ENCODE measurements at places on chromosomes 6 and 20. TPM values are rescaled to one million over a fixed set of nuclear protein-coding genes. Genes with fewer than 3 reads are reported as not detected.

SYCP2 gene
- 0.50 TPM for total RNA-seq

PHACTR3 gene
- not detected for total RNA-seq

TMEM242 gene
- total RNA-seq: 7.8 TPM

PAQR8 gene
- 18.9 TPM for total RNA-seq

SLC35D3 gene
- not detected for total RNA-seq

CGA gene
- total RNA-seq: not detected

PTPRK gene
- total RNA-seq: 108 TPM

CST5 gene
- total RNA-seq: not detected

PSORS1C1 gene
- total RNA-seq: 2.0 TPM

HEY2 gene
- 12.9 TPM for total RNA-seq

MACROD2 gene
- total RNA-seq: 0.66 TPM

DEF6 gene
- total RNA-seq: 0.65 TPM

DDX39B gene
- total RNA-seq: 468 TPM

ANGPT4 gene
- not detected for total RNA-seq

ADGRF1 gene
- not detected for total RNA-seq

BNIP5 gene
- total RNA-seq: not detected

SLC12A5 gene
- under 0.01 TPM for total RNA-seq

ATP9A gene
- 25.2 TPM for total RNA-seq

OR2H2 gene
- not detected for total RNA-seq

MYMX gene
- not detected for total RNA-seq

WFDC13 gene
- total RNA-seq: not detected

INSM1 gene
- not detected for total RNA-seq

LY6G6D gene
- not detected for total RNA-seq

HLA-DOB gene
- not detected for total RNA-seq

PSMG4 gene
- total RNA-seq: 24.2 TPM

MOXD1 gene
- 0.07 TPM for total RNA-seq

STX11 gene
- 11.3 TPM for total RNA-seq

TNFRSF21 gene
- total RNA-seq: 26.5 TPM

C6orf52 gene
- not detected for total RNA-seq

DZANK1 gene
- 0.93 TPM for total RNA-seq

FERMT1 gene
- total RNA-seq: 6.5 TPM

RBM24 gene
- 4.8 TPM for total RNA-seq

PERP gene
- total RNA-seq: 36.7 TPM

BPI gene
- total RNA-seq: not detected

CLVS2 gene
- not detected for total RNA-seq

DNAH8 gene
- total RNA-seq: 0.07 TPM

CST7 gene
- not detected for total RNA-seq

HELZ2 gene
- 33.4 TPM for total RNA-seq

ADGRG6 gene
- 12.2 TPM for total RNA-seq

Data from thoracic aorta endothelial cell (primary cell).